ENCODE measurements at places on chromosomes 2 and 18. TPM values are rescaled to one million over a fixed set of nuclear protein-coding genes. Genes with fewer than 3 reads are reported as not detected.

- no peak for DNase-seq
These were observed 154.6 kb upstream of the CDH2 start for GRCh38 chr18:28331551-28331950.

DNA sequence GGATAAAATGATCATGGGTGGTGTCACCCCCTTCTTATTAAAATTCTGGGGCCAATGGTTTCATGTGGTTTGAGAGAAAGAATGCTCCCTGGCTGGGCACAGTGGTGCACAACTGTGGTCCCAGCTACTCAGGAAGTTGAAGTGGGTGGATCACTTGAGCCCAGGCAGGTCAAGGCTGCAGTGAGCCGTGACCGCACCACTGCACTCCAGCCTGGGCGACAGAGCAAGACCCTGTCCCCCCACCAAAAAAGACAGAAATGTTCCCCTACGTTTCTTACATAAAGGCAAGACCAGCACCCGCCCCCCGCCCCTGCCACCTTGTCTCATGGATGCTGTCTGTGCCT is 53.0 kb upstream of the ID2 start:
- DNase-seq, result no peak

- DNase-seq, result no peak
These were observed 40.5 kb downstream of the SCN9A start for GRCh38 chr2:166335284-166335683.

DNA sequence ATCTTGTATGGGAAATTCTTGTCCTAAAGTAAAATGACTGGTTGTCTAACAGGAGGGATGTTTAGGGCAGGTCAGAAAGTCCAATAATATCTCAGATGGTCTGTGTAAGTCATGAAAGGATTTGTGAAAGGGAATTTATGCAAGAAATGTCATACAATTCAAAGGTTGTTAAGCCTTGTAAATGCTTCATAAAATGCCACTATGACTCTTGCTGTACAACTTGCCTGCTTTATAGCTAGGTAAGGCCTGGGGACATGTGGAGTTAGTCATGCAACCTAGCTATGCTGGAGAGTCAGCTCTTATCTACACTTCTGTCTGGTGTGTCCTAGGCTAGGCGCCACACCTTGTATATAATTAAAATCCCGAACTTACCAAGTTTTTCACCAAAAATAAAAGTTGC is 36.9 kb upstream of the VWA3B start:
- DNase-seq, result no peak

- no peak for DNase-seq
These were observed 171.0 kb downstream of the SRBD1 start for GRCh38 chr2:45439788-45440773.

DNA sequence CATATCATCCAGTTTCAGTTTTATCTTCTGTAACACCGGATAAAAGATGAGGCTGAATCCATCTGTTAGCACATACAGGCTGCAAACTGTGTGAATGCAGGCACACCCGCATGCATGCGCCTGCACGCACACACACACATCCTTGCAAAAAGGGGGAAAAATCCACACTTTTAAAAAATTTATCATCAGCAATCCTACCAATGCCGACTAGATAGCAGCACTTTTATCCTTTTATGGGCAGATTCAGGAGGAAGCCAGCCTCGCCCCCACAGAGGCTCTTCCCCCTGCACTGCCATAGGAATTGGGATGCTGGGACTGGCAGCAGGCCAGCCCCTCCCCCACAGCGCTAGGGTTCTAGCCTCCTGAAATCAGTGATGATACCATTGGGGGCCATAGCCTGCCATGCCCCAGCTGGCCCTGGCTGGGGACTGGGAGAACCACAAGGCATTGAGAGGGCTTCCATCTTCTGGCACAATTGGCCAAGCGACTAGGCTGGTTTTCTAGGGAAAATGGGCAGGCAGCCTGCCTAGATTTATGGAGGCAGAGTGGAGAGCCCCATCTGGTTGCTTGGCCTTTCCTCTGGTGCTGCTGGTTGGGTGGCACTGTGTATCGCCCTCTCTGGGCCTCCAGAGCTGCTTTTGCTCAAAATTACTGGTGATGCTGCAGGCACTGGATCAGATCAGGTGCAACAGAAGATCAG is 25.5 kb downstream of the CYRIA start:
- no peak for DNase-seq

GRCh38 chr2:38265461-38265860 is 111.6 kb downstream of the ATL2 start:
- DNase-seq, result no peak

GRCh38 chr2:208929139-208929864 is 494.5 kb upstream of the MAP2 start:
- DNase-seq, result no peak

DNA sequence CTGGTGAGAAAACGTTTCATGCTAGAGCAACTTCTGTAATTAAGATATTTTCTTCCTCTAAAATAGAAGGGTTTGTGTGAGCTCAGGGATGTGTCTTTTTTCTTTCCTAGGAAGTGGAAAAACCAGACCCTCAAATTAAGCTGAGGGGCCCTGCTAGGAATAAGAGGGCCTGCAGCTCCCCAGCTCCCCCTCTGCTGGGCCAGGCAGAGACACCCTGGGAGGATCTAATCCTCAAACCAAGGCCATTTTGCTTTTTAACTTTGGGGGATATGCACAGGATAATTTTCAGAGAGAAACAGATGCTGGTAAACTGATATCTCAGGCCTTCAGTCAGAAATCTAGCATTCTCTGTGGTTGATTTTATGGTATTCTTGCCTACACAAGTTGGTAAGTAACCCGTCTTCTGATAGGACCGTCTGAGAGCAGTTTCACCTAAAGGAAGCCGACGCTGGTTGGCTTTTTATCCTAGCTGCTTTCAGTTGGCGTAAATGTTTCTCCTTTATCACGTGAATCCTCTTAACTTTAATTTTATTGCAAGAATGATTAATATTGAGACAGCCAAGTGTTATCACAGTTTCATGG is 34.8 kb downstream of the SNTG2 start:
- no peak for DNase-seq

DNA sequence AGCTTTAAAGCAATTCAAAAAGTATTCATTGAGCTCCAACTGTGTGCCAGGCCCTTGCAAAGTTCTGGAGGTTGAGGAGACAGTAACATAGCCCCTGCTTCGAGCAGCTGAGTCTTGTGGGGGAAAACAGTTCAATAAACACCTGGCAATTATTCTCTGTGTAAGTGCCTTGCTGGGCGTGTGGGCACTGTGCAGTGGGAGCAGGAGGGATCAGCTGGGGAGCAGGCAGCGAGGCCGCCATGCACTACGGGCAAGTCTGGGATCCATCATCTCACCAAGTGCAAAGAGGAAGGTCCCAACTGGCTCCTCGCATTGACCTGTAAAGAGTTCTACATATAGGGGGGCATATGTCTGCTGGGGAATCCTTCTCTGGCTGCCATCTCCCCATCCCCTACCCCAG is 342.2 kb upstream of the HS6ST1 start:
- no peak for DNase-seq

DNA sequence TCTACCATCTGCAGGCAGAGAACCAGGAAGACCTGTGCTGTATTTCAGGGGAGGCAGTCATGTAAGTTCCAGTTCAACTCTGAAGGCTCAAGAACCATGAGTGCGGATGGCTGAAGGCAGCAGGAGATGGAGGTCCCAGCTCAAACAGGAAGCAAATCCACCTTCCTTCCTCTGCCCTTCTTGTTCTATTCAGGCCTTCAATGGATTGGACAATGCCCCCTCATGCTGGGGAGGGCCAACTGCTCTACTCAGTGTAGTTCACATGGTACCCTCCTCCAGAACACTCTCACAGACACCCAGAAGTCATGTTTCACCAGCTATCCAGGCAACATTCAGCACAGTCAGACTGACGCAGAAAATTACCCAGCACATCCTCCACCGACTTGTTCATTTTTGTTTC is 39.1 kb upstream of the RAB31 start:
- no peak for DNase-seq

DNA sequence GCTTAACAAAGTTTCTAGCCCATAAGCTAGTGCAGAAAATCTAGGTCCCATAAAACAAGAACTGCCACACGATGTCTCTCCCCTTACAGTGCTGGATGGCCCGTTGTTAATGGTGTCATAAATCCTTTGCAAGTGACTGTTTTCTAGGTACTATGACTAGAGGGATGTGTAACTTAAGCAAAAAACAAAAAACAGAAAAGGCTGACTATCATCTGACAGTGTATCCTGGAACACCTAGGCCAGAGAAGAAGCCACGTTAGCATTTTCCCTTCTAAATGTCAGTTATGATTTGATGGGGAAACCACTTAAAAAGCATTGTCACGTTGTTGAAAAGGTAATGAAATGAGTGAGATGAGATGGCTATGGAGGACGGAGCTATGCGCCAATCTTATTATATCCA is 2.4 kb downstream of the CASP8 start:
- no peak for DNase-seq

GRCh38 chr2:203328760-203329540 is 756 bp downstream of the ABI2 start:
- DNase-seq, result peak; percentile 41

GRCh38 chr18:12651651-12652050 is 6.3 kb downstream of the SPIRE1 start:
- DNase-seq, result no peak

GRCh38 chr18:33495278-33495677 is 54.8 kb upstream of the CCDC178 start:
- peak; percentile 66 for DNase-seq

- no peak for DNase-seq
These were observed 11.5 kb upstream of the LAPTM4A start for GRCh38 chr2:20062615-20063545.

GRCh38 chr18:33581856-33582255 is 3.8 kb downstream of the ASXL3 start:
- DNase-seq, result no peak

DNA sequence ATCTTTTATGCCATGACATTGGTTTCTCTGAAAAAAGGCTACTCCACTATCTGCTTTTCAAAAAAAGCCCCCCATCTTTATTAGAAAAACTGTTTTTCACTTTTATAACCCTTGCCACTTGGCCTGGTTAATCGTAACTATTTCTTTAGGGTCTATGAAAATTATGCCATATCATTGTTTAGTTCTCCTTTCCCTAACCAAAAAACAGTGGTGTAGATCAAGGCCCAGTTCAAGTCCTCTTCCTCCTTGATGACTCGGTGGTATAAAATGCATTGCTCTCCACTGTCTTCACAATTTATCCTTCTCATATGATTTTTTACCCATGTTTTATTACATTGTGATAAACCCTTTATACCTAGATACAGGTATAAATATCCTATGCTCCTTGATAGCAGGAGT is 205.5 kb downstream of the ZNF521 start:
- DNase-seq, result no peak

DNA sequence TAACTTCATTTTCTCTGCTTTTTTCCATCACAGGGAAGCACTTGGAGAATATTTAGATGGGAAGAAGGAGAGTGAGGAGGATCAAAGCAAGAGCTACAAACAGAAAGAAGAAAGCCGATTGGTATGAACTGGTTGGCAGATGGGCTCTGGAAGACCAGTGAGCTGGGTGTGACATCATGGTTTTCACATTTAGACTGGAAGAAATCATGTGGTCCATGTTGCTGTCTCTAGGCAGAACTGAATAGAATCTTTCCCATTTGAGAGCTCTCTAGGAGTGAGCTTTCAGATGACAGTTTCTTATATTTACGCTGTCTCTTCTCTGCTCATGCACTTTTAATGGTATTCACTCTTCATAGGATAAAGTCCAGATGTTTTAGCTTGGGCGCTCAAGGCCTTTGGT is 12.6 kb downstream of the DRC1 start:
- DNase-seq, result no peak

- no peak for DNase-seq
These were observed 22.8 kb downstream of the SLC66A3 start for GRCh38 chr2:11177871-11178690.

- DNase-seq, result no peak
These were observed 34.3 kb downstream of the MSH2 start for GRCh38 chr2:47437287-47437686.

- DNase-seq, result no peak
These were observed 45.4 kb upstream of the EHBP1 start for GRCh38 chr2:62660087-62660486.

DNA sequence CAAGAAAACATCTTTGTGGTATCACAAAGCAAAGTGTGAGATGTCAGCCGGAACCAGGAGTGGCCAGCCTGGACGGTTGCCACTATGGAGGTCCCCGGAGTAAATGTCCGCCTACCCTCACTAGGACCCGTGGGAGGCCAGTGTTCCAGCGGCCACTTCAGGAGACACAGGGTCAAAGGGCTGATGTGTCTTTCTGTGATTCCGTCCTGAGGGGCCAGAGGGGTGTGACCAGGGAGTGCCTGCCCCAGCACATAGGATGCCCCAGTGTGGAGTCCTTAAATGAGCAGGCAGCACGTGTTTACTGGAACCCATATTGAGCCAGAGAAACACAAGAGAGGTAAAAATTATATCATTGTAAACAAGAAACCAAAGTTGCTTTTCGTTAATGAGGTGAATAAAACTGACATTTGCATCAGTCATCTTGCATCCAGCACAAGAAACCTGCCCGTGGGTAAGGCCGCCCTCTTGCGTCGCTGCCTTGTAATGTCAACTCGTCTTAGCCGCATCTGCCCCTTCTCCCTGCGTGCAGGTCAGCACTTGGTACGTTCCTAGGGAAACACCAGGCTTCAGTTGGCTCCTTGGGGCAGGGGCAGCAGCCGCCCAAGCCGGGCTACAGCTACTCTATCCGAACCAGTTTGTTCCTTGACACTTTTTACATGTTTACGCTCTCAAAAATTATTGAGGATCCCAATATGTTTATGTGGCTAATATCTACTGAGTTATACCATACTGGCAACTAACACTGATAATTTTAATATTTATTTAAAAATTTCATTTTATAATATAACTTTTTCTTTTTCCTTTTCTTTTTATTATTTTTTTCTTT is 46.7 kb upstream of the LAPTM4A start:
- peak; percentile 93 for DNase-seq

DNA sequence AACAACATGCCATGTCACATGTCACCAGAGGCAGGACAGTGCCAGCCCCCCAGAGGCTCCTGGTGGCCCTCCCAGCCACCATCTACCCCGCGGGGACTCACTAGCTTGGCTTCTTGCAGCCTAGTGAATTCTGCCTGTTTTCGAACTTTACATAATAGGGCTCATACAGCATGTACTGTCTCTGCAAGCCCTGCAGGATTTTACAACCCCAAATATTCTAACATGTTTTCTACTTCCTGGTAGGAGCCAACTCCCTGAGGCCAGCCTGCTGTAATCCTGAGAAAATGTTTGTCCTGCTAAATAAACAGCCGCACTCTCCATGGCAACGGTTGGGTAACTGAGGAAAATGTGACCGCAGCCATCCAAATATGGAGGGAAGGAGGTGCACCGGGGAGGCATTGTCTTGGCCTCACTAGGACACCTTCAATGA is 2.7 kb downstream of the PER2 start:
- peak; percentile 48 for DNase-seq

GREB1L gene
- total RNA-seq, result 2.7 TPM

MRPL33 gene
- 66.8 TPM for total RNA-seq

MPHOSPH10 gene
- 42.1 TPM for total RNA-seq

ARHGAP28 gene
- total RNA-seq, result 7.9 TPM

WDR54 gene
- 66.4 TPM for total RNA-seq

LYG2 gene
- total RNA-seq, result not detected

DPP4 gene
- 2.8 TPM for total RNA-seq

SULT1C2 gene
- 2.2 TPM for total RNA-seq

RBM43 gene
- total RNA-seq, result 2.0 TPM

OTX1 gene
- total RNA-seq, result 0.13 TPM

C1QL2 gene
- 0.81 TPM for total RNA-seq

LHCGR gene
- 0.44 TPM for total RNA-seq

MEX3C gene
- 99.2 TPM for total RNA-seq

IL36G gene
- not detected for total RNA-seq

SMARCAL1 gene
- 15.6 TPM for total RNA-seq

ZNF519 gene
- total RNA-seq, result 21.9 TPM

Measured in H9 (cell line).